ENCODE measurements at places on chromosomes 4 and X.

DNA sequence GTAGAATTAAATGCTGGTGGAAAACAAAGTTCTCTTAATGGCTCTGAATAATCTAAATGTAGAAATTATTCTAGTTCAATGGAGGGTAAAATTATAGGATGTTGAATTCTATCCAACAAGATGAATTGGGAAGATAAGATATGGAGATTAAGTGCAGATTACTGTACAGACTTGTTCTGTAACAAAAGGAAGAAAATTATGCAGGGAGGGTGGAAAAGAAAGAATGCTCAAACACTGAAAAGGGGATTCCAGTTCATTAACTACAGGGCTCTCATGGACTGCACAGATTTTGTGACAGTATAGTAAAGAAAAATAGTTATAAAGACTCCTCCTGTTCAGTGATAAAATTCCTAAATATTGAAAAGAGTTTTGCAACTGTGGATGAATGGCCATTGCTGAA is 1794.0 kb upstream of the PCDH7 start:
- no peak for DNase-seq

DNA sequence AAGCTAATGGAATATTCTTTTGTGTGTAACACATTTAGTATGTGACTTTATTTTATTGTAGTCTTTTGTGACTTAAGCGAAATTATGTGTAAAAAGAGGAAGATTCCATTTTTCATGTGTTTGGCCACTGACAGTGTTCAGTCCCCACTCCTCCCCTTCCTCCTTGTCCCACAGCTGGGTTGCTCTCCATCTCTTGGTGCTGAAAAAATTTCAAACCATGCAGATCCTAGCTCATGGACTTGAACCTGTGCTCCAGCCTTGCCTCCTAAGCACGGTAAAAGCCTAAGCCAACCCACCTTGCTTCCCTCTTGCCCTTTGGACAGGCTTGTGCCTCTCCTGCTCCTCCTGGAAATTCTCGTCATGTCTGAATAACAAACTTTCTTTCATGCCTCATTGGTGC is 2008.5 kb upstream of the TENM3 start:
- no peak for DNase-seq

- DNase-seq: no peak
These were observed 48.2 kb upstream of the PHOX2B start for GRCh38 chr4:41796545-41797210.

DNA sequence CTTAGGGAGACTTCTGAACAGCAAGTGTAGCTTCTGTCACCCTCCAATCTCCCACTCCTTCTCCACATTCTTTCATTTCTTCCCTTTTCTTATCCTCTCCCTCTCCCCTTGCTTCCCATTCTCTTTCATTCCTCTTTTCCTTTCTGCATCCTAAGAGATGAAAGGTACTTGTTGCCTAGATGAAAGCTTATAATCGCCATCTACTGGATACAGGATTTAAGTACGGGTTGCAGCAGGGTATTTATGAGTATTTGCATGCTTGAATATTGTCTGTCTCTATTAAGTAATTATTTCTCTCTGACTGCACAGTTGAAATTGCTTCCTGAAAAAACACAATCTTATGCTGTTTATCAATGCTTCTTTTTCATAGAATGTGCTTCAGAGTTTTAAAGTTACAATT is 174.0 kb upstream of the TENT5D start:
- DNase-seq: no peak

DNA sequence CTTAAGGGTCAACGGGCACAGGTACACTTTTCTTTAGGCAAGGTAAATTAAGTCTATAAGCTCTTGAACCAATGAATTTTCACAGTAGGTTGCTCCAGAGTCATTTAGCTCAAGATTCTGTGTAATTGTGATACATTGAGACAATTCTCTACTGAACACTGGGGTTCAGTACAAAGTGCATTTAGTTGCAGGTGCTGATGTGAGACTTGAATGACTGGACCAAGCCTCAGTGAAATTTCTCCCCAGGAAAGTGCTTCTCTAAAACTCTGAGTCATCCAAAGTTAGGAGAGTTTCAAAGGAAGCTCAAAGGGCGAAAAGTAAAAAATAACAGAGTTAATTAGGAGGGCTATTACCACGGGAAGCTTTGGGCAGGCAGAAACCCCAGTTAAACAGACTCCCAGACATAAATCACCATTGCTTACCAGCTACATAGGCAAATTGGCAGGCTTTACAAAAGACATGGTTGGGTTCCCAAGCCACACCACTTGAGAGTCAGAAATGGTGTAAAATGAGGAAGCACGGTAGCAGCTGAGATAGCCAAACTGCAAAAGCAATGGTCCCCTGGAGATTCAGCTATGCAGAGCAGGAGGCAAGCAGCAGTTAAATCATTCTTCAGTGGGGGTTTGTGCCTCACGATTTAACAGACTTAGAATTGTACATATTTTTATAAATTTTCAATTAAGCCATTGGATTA is 202.6 kb downstream of the PCDH19 start:
- DNase-seq: no peak

DNA sequence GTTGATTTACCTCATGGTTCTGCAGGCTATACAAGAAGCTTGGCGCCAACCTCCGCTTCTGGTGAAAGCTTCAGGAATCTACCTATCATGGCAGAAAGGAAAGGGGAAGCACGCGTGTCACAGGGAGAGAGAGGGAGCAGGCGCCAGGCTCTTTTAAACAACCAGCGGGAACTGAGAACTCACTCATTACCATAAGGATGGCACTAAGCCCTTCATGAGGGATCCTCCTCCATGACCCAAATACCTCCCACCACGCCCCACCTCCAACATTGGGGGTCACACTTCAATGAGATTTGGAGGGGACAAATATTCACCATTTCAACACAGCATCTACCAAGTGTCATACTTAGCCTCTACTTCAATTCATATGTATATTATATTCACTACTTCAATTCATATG is 18.8 kb upstream of the TBC1D8B start:
- no peak for DNase-seq
